ENCODE measurements at places on chromosomes 3 and 15.

GRCh38 chr3:12838179-12838965, 3.0 kb downstream of the RPL32 start:
- no peak for DNase-seq

GRCh38 chr15:90646662-90647305, 70.4 kb upstream of the BLM start:
- DNase-seq = no peak

DNA sequence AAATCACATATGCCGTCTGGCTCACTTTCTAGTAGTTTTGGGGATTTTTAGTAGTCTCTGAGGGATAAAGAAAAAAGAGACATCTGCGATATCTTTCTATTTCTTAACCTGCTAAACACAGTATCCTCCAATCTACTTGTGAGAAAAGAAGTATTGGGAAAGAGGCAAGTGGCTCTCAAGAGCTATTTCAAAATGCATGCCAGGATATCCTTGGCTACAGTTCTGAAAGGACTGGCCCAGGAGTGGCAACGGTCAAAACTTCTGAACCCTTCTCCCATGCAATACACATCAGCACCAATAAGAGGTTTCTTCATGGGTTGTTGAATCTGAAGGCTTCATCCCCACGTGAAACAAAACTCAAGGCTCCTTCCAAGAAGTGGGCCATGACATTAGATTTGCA, 204.0 kb upstream of the WNT5A start:
- no peak for DNase-seq

DNA sequence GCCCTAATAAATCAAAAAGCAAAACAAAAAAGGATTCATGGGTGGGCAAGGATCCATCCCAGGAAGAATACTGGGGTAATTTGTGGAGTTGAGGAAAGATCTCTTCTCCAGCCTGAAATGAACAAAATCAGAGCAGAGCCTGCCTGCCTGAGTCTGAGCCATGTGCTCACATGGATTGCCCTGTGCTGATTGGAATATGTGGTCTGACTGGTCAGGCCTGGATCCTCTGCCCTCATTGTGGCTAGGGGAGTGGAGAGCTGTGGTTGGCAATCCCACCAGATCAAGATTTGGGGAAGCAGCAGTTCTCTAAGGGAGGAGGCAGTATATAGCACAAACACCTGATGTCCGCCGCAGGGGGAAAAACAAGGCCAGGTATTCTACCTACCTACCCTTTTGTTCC, 6.8 kb upstream of the NUDT16 start:
- no peak for DNase-seq

GRCh38 chr3:187169231-187169960, 27.9 kb upstream of the RTP1 start:
- DNase-seq = no peak

DNA sequence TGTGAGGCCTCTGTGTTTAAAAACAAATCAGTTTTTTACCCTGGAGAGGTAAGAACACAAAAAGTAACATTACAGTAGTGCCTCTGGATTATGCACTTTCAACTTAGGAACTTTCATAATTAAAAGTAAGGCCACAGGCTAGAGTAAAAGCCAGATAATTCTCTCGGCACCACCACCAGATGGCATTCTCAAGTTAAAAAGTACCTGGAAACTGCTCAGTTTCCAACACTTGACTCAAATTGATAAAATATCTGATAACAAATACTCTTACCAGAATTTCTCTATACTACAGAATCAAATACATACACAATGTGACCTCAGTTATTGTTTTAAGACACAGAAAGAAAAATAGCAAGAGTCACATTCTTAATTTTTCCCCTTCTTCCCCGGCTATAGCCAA, 19.9 kb downstream of the SPICE1 start:
- no peak for DNase-seq

GRCh38 chr15:90422936-90423335, 34.9 kb downstream of the IQGAP1 start:
- no peak for DNase-seq

DNA sequence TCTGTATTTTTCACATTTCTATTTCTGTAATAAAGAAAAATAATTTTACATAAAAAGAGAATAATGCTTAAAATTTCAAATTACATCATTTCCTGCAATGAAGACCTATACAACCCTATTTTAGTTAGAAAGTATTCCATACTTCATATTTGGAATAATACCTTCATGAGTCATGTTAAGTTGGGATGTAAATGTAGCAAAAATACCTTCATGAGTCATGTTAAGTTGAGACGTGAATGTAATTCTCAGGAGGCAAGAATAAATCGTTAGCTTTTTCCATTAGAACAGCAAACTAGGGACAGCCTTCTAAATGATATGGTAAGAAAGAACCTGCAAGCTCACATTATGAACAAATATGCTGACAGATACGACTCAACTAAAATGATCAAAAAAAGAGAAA, 91.9 kb downstream of the NAALADL2 start:
- DNase-seq = no peak

DNA sequence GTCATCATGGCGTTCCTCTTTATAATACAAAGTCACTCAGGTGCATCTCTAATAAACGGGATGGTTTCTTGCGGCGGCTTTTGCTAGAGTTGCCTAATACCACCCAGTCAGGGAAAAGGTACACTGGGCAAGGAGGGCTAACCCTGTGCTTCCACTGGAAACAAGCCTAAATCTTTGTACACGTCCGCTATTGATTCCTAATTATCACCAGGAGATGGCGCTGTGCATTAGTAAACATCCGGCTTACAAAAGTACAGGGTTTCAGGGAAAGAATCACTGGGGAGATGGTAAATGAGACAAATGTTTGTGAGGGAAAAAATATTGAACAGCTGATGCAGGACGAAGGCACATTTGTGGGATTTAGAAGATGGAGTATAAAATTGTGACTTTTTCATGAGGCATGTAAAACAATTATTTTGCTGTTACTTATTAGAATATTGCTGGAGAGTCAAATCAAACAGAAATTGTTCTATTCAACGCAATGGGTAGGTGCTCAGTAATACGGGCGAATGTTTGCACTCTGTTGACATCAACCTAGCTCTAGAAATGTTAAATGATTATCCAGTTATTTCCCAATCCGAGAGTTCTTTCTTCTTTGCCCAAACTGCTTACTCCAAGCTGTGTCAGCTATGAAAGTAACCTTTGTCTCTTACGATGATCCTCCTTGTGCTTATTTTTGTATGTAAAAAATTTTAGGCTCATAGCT, 50.6 kb downstream of the GMNC start:
- peak; percentile 45 for DNase-seq

GRCh38 chr3:4805662-4806061, 173.6 kb upstream of the BHLHE40 start:
- no peak for DNase-seq

DNA sequence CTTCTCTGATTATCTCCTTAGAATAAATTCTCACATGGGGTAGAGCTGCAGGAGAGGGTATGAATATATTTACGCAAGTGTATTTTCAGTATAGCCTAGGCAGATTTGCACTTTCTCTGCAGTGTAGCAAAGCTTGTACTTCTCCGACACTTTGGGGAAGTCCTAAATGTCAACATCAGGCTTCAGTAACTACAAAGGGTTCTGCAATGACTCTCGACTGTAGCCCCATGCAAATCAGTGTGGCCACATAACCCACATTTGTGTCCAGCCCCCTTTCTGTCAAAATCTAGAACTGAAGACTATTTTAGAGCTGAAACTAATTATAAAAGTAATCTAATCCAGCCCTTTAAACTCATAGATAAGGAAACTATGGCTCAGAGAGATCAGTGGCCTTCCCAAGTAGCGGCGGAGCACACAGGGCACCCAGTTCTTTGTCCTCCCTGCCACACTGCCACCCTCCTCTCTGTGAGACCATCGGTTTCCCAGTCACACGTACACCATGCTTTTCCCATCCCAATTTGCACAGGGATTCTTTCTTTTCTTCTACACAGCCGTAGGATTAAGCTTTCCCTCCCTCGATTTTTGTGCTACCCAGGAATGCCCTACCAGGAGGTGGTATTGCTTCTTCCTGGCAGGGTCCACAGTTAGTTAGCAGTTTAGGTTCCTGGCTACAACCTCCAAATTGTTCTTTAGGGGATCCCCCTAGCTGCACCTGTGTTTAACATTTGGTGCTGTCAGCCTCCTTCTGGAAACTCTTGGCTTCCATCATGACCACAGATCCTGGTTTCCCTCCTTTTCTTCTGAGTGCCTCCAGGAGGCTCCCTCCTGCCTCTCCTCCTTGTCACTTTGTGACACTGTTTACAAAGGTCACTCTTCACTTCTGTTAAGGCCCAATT, 22.9 kb downstream of the MRAS start:
- no peak for DNase-seq

- no peak for DNase-seq
Measured at GRCh38 chr3:123374016-123374415, 74.9 kb downstream of the ADCY5 start.

GRCh38 chr3:55543181-55543614, 56.1 kb upstream of the WNT5A start:
- no peak for DNase-seq

GRCh38 chr15:59304034-59304795, 68.5 kb downstream of the MYO1E start:
- no peak for DNase-seq

Data from WTC11 (cell line).